Osteoblast (primary cell): ENCODE measurements at places on chromosomes 11 and 22.

DNA sequence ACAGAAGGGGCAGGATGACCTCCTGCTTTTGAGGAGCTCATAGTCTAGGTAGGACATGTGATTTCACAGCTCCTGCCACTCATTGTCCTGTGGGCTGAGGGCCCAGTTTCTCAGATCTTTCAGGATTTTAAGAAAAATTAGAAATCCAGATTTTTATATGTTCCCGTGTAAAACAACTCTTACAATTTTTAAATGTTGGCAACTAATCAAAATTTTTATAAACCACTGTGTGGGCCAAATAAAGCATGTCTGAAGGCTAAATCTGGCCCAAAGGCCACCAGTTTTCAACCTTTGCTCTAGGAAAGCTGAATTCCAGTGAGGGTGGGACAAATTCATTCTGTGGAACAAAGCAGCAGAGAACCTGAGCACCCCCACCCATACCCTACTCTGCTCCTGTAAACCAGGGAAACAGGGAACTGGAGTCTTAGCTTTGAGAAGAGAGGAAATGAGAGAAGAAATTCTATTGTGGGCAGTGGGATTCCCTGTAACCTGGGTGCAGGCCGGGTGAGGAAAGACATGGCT is 20.6 kb downstream of the LRRC32 start:
- H3K4me3 ChIP-seq, result no peak overlapping the region
- H3K27ac ChIP-seq, result no peak overlapping the region
- peaks cover 32% of the 10 kb centered on the region for H3K27me3 ChIP-seq

DNA sequence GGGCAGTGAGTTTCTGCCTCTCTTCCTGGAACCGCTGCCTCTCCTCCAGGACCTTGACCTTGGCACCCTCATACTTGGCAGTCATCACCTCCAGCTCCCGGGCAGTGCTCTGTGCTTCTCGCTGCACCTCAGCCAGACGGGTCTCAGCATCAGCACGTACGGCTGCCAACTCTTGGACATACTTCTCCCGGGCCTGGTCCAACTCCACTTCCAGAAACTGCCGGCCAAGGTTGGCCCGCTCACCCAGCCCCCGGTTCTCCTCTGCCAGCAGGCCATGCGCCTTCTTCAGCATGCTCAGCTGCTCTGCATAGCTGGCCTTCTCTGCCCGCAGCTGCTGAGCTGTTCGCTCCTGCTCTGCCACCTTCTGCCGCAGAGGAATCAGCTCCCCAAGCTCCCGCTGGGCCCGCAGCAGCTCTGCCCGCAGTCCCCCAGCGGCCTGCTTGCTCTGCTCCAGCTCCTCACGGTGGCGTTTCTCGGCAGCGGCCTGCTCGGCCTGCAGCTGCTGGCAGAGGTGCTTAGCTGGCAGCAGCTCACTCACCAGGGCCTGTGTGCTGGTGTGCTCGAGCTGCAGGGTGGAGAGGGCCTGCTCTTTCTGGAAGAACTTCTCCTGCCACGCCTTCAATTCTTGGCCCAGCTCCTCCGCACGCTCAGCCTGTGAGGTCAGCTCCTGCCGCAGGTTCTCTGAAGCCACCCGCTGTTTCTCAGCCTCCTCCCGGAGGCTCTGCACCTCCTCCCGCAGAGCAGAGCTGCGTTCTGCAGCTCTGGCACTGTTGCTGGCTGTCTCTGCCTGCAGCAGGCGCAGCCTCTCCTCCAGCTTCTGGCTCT is 14.4 kb downstream of the IL18BP start:
- DNase-seq, result peak; percentile 85
- H3K27me3 ChIP-seq, result no peaks in the 10 kb centered on the region
- no peaks in the 10 kb centered on the region for H3K4me1 ChIP-seq

GRCh38 chr11:95508219-95508890 is 277.4 kb upstream of the SESN3 start:
- H3K4me3 ChIP-seq, result no peak overlapping the region
- no peaks in the 10 kb centered on the region for H3K27me3 ChIP-seq
- DNase-seq, result no peak
- no peaks in the 10 kb centered on the region for H3K36me3 ChIP-seq

GRCh38 chr11:12683874-12684273 is 9.7 kb downstream of the TEAD1 start:
- no peak for DNase-seq
- peaks cover 11% of the 10 kb centered on the region for H3K36me3 ChIP-seq
- peaks cover 68% of the 10 kb centered on the region for H3K4me1 ChIP-seq
- no peak overlapping the region for H3K4me3 ChIP-seq

GRCh38 chr22:45971408-45972028 is 5.4 kb downstream of the WNT7B start:
- H3K27ac ChIP-seq, result no peak overlapping the region
- DNase-seq, result peak; percentile 89
- H3K36me3 ChIP-seq, result no peaks in the 10 kb centered on the region

- no peak overlapping the region for H3K4me3 ChIP-seq
- no peaks in the 10 kb centered on the region for H3K27me3 ChIP-seq
- peaks cover 8% of the 10 kb centered on the region for H3K4me1 ChIP-seq
- no peak overlapping the region for H3K27ac ChIP-seq
- DNase-seq, result no peak
Measured at GRCh38 chr11:114683007-114683406, 4.7 kb downstream of the NXPE2 start.

DNA sequence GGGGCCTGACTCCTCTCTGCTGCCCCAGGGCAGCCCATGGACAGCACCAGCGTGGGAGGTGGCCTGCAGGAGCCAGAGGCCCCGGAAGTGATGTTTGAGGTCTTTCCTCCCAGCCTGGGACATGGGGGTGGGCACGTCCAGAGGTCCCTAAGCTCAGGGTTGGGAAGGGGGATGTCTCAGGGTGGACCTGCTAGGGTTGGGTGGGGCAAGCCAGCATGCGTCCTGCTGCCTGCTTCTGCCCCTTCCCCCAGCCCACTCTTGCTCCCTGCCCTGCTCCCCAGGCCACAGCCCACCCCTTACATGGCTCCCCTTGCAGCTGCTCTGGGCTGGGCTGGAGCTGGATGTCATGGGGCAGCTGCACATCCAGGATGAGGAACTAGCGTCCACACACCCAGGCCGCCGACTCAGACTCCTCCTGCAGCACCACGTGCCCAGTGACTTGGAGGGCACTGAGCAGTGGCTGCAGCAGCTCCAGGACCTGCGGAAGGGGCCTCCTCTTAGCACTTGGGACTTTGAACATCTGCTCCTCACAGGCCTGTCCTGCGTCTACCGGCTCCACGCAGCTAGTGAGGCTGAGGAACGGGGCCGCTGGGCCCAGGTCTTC is 1.3 kb downstream of the FAM180B start:
- DNase-seq, result peak; percentile 84
- H3K4me3 ChIP-seq, result no peak overlapping the region
- H3K27ac ChIP-seq, result no peak overlapping the region

- H3K4me1 ChIP-seq, result no peaks in the 10 kb centered on the region
- no peak overlapping the region for H3K27ac ChIP-seq
- no peak overlapping the region for H3K4me3 ChIP-seq
- peak; percentile 89 for DNase-seq
Measured at GRCh38 chr22:35608088-35608487, 9.0 kb downstream of the MB start.

DNA sequence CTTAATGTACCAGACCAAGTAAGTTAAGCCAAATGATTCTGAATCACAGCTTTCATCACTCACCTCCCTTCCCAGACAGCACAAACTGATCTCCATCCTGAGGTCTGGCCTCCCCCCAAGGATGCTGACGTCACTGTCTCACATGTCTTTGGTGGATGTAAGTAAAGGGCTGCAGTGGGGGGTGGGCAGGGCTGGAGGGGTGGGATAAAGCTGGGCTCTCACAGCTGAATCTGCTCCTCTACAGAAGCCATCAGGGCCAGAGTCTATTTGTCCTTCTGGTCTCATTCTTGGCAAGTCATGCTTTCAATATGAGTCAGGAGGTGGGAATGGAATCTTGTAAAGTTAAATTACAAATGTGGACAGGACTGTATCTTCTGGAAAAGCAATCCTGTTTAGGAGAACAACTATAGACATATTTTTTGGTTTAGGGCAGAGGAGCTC is 32.7 kb downstream of the P4HA3 start:
- H3K36me3 ChIP-seq, result no peaks in the 10 kb centered on the region
- peak overlapping the region; percentile 99 for H3K27ac ChIP-seq

- no peaks in the 10 kb centered on the region for H3K36me3 ChIP-seq
- H3K27me3 ChIP-seq, result no peaks in the 10 kb centered on the region
- no peak for DNase-seq
- no peaks in the 10 kb centered on the region for H3K4me1 ChIP-seq
Measured at GRCh38 chr11:88579466-88579865, 241.9 kb upstream of the CTSC start.
